ENCODE measurements at places on chromosomes 1 and 21. TPM values are rescaled to one million over a fixed set of nuclear protein-coding genes. Genes with fewer than 3 reads are reported as not detected.
A peak's percentile ranks its signal among the peaks of the same experiment; 100 is the strongest.

GRCh38 chr1:74271503-74271902, 36.3 kb downstream of the TNNI3K start:
- no peaks in the 10 kb centered on the region for H3K36me3 ChIP-seq
- no peaks in the 10 kb centered on the region for H3K27me3 ChIP-seq
- DNase-seq: no peak
- no peak overlapping the region for H3K27ac ChIP-seq

- no peaks in the 10 kb centered on the region for H3K36me3 ChIP-seq
- no peaks in the 10 kb centered on the region for H3K27me3 ChIP-seq
- no peak overlapping the region for H3K27ac ChIP-seq
- no peak overlapping the region for H3K4me3 ChIP-seq
- no peaks in the 10 kb centered on the region for H3K4me1 ChIP-seq
These were observed 11.4 kb downstream of the DEPDC1 start for GRCh38 chr1:68485431-68486022.

The PPFIA4 gene
- 36.9 TPM for total RNA-seq

DNA sequence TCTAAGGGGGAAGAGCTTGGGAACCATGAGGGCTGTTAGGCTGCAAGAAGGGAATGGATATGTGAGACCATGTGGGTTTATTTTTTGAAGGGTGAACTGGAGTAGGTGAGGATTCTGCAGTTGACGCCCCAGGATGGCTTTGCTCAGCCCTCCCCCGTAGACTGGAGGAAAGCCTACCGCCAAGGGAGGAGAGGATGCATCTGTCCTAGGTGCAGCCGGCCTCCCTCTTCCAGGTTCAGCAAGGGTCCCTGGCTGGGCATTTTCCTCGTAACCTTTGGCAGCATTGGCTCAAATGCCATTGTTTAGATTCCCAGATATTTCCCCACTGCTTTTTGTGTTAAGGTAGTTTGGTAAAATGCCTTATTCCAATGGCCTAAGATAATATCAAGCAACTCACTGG, 16.6 kb downstream of the TFF3 start:
- no peaks in the 10 kb centered on the region for H3K27me3 ChIP-seq
- H3K4me3 ChIP-seq: no peak overlapping the region
- peaks cover 20% of the 10 kb centered on the region for H3K4me1 ChIP-seq
- H3K36me3 ChIP-seq: no peaks in the 10 kb centered on the region
- DNase-seq: no peak
- H3K27ac ChIP-seq: no peak overlapping the region

The ZNF683 gene
- total RNA-seq: not detected

DNA sequence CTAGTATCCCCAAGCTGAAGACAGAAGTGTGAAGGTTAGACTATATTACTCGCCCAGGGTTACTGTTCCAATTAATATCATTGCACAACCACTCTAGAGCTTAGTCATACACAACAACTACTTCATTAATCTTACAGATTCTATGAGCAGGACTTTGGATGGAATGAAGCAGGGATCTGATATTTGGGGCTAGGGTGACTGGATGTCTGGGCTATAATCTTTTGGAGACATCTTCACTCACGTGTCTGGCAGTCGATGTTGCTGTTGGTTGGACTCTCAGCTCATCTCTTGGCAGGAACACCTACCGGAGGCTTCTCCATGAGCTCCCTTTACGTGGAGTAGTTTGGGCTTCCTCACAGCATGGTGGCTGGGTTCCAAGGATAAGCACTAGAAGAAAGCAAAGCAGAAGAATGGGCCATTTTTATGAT, 519.2 kb upstream of the B3GALT2 start:
- DNase-seq: no peak
- H3K27ac ChIP-seq: no peak overlapping the region
- H3K4me3 ChIP-seq: no peak overlapping the region

GRCh38 chr1:203600782-203601513, 25.7 kb upstream of the ATP2B4 start:
- no peak overlapping the region for H3K4me3 ChIP-seq
- H3K27me3 ChIP-seq: no peaks in the 10 kb centered on the region
- H3K4me1 ChIP-seq: peaks cover 9% of the 10 kb centered on the region
- peak overlapping the region; percentile 5 for H3K27ac ChIP-seq
- H3K36me3 ChIP-seq: no peaks in the 10 kb centered on the region
- no peak for DNase-seq

- peaks cover 43% of the 10 kb centered on the region for H3K4me1 ChIP-seq
- no peak overlapping the region for H3K4me3 ChIP-seq
- H3K36me3 ChIP-seq: no peaks in the 10 kb centered on the region
- DNase-seq: peak; percentile 14
These were observed 34.7 kb upstream of the COL6A2 start for GRCh38 chr21:46063227-46063626.

DNA sequence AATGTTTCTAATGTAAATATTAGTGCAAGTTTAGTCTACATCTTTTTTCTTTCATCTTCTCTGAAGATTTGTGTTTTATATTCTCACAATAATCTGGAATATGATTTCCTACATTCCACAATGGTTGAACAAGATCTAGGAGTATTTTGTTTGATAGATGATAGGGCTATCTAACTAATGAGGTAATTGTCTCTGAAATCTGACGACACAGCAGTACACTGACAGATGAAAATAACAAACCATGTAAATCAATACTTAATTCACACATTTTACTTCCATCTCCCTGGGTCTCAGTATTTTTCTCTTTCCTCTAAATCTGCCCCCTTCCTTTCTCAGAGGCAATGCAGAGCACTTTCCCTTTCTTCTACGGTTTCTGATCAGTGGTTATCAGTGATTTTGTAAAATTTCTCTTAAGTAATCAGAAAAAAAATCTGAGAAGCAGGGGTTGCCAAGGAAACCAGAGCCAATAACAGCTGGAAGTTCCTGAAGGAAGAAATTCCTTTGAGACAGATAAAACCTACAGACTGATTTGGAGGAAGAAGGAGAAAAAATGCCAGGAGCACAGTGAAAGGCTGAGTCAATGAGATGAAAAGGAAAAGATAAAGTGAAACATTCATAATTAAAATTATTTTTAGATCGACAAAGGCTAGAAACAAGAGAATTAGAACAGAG, 7.3 kb upstream of the ANKRD13C start:
- no peaks in the 10 kb centered on the region for H3K36me3 ChIP-seq
- H3K4me1 ChIP-seq: no peaks in the 10 kb centered on the region
- H3K4me3 ChIP-seq: no peak overlapping the region
- no peak for DNase-seq
- H3K27ac ChIP-seq: no peak overlapping the region
- no peaks in the 10 kb centered on the region for H3K27me3 ChIP-seq

The RGS1 gene
- total RNA-seq: 0.56 TPM

DNA sequence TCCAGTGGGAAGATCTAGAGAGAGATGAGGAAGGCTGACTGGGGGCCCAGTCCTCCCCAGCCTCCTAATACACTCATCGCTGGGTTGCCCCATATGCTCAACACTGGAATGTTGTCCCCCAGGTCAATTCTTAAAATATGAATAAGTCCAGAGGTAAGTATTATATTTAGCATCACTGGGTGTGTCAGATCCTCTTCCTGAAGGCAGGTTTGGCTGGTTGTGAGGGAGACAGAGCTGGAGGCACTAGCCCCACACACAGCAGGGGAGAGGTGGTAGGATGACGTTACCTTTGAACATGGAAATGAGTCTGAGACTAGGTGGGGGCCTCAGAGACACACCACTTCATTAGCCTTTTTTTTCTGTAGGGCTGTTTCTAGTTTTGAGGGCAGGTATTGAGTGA, 42.6 kb downstream of the SLC44A3 start:
- DNase-seq: no peak
- H3K4me3 ChIP-seq: no peak overlapping the region
- H3K27me3 ChIP-seq: no peaks in the 10 kb centered on the region
- H3K4me1 ChIP-seq: peaks cover 75% of the 10 kb centered on the region

- peaks cover 8% of the 10 kb centered on the region for H3K4me1 ChIP-seq
- no peaks in the 10 kb centered on the region for H3K27me3 ChIP-seq
- DNase-seq: no peak
- H3K27ac ChIP-seq: no peak overlapping the region
These were observed 26.4 kb downstream of the RGL1 start for GRCh38 chr1:183831311-183831710.

The TMEM82 gene
- total RNA-seq: not detected

The USP16 gene
- 20.0 TPM for total RNA-seq

- H3K4me3 ChIP-seq: no peak overlapping the region
- no peak overlapping the region for H3K27ac ChIP-seq
- H3K4me1 ChIP-seq: peaks cover 24% of the 10 kb centered on the region
- H3K36me3 ChIP-seq: no peaks in the 10 kb centered on the region
- H3K27me3 ChIP-seq: no peaks in the 10 kb centered on the region
These were observed 2.2 kb downstream of the DEGS1 start for GRCh38 chr1:224185208-224185607.

- no peak overlapping the region for H3K4me3 ChIP-seq
- H3K27ac ChIP-seq: no peak overlapping the region
- H3K27me3 ChIP-seq: no peaks in the 10 kb centered on the region
- DNase-seq: no peak
These were observed 35.1 kb upstream of the SEC16B start for GRCh38 chr1:178004926-178005391.

DNA sequence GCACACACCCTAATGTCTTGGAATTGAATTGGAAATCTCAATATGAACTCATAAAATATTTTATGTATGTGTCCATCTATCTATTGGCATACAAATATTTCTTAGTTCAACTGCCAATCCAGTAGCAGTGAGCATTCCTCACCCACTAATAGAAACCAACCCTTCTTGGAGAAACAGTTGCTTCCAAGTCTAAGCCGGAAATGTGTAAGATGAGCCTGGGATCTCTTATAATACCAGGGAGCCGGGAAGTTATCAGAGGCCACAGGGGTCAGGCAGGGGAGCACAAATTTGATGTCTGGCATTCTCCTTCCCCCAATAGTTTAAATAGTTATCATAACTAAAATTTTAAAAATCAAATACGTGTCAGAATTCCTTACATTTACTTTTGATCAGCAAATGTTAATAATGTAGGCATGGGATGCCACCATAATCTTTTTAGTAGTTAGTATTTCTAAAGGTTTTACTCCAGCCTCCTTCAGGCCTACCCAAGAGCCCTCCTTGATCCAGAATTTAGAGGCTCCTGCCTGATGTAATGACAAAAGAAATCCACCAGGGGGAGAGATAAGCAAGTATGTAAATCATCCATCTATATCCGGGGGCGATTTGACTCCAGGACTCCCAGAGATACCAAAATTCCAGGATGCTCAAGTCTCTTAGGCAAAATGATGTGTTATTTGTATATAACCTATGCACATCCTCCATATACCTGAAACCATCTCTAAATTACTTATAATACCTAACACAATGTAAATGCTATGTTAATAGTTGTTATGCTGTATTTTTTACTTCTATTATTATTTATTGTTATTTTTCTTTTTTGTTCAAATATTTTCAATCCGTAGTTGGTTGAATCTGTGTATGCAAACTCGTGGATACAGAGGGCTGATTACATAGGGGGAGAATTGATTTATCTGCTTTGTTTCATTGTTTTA, 218.7 kb upstream of the COA6 start:
- no peaks in the 10 kb centered on the region for H3K36me3 ChIP-seq
- no peak overlapping the region for H3K4me3 ChIP-seq
- H3K27ac ChIP-seq: no peak overlapping the region
- no peaks in the 10 kb centered on the region for H3K4me1 ChIP-seq
- no peak for DNase-seq
- no peaks in the 10 kb centered on the region for H3K27me3 ChIP-seq

Measured in heart left ventricle (tissue), 16 donors.